ENCODE measurements at places on chromosomes 1 and 21.

DNA sequence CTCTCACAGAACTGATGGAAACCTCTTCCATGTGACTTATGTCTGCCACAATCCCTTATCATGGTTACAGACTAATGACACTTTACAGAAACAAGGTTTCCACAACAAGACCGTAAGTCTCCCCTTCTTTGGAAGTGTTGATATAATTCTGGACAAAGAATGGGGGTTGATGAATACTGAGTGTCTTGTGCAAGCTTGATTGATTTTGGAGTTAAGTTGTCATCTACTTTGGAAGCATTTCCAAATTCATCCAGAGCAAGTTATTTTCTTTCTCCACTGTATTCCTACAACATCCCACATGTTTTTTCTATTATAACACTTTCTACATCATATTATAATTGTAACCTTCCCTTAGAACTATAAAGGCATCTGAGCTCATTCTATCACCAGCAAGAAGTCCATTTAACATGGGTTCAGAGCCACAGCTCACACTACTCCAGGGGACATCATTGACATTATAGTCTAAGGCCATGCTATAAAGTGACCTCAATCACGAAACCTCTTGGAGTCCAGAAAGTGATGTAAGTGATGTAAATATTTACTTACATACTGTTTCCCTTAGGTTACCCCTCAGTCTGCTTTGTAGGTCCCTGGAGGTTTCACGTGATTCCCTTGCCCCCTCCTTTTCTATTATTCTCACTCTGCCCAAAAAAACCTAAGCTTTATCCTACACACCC is 125.7 kb upstream of the PBX1 start:
- DNase-seq: no peak

- no peak for DNase-seq
These were observed 19.7 kb upstream of the CA6 start for GRCh38 chr1:8925960-8926359.

DNA sequence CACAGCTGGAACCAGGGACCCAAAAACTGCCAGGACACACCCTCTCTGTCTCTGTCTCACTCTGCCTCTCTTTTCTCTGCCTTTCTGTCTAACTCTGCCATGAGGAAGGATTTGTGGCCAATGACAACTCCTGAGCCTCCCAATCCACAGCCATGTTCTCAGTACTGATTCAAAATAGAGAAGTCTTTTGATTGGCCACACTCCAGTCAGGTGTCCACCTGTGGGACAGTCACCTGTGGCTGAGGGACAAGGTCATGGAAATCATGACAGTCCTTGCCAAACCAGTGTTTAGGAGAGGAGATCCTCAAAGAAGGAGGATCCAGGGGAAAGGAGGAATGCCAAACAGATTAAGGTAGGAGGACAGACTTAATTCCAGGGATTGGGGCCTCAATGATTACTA is 15.8 kb downstream of the TINAGL1 start:
- no peak for DNase-seq

- DNase-seq: no peak
These were observed 22.3 kb downstream of the RRP1B start for GRCh38 chr21:43681650-43682049.

GRCh38 chr1:170604065-170604464 is 59.9 kb upstream of the PRRX1 start:
- no peak for DNase-seq

DNA sequence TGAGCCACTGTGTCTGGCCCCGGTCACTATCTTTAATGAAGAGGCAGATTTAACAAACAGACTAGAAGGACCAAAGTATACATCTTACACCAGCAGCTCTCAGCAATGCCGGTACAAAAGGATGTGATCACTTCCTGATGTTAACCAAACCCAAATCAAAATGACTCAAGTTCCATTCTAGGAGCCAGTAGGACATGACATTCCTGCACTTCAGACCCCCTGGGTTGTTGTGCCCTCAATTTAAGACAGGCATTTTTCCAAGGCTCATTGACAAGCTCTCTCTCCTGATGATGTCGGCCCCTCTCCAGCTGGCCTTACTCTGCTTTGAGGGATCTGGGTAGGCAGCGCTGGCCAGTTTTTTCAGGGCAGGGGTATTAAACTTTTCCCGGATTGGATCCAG is 35.1 kb downstream of the YARS1 start:
- DNase-seq: no peak

DNA sequence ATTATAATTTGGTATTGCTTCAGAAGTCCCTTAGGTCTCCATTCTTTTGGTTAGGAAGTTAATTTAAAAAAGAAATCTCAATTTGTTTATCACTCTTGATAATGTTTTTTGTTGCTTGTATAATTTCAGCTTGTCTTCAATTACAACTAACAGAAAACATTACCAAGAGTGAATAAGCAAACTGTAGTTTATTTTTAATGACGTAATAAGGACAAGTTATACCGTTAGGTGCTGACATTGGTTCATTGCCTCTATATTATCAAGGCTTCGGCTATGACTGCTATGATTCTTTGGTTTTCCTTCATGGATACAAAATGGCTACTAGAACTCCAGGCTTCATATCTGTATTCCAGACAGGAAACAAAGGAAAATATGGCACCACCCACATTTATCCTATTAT is 220.6 kb downstream of the PTGER3 start:
- no peak for DNase-seq

GRCh38 chr1:159121526-159121925 is 45.0 kb upstream of the AIM2 start:
- no peak for DNase-seq

DNA sequence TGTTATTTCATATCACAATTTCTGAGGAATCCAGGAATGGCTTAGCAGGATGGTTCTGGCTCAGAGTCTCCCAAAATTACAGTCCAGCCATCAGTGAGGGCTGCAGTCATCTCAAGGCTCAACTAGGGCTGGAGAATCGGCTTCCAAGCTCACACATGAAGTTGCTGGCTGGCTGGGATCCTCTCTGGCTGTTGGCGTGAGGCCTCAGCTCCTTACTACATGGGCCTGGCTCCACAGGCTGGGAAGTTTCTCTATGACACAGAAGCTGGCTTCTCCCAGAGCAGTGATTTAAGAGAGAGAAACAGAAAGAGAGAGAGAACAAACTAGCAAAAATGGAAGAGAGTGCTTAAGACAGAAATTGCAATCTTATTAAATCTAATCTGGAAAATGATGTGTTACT is 38.8 kb upstream of the RGS8 start:
- DNase-seq: no peak

GRCh38 chr21:44518686-44519085 is 21.3 kb downstream of the KRTAP10-1 start:
- DNase-seq: no peak

DNA sequence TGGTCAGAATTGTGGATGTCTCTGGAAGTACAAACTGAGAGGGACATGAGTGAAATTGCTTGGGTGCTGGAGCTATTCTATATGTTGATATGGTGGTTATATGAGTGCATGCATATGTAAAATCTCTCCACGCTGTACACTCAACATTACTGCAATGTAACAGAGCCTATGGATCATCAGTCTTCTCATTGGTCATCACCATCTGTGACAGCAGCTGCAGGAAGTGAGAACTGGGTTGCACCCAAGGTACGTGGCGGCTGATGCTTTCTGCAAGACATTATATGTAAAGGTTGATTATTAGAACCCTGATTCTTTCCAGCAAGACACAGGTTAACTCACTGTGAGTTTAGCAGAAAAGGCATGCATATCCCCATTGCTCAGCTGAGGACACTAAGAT is 387.1 kb downstream of the OMA1 start:
- DNase-seq: no peak

- no peak for DNase-seq
These were observed 3.3 kb downstream of the METTL13 start for GRCh38 chr1:171784784-171785183.

- no peak for DNase-seq
These were observed 1.6 kb downstream of the CLIC6 start for GRCh38 chr21:34670220-34670961.

- DNase-seq: no peak
These were observed 198.3 kb downstream of the DUSP10 start for GRCh38 chr1:221543529-221544120.

DNA sequence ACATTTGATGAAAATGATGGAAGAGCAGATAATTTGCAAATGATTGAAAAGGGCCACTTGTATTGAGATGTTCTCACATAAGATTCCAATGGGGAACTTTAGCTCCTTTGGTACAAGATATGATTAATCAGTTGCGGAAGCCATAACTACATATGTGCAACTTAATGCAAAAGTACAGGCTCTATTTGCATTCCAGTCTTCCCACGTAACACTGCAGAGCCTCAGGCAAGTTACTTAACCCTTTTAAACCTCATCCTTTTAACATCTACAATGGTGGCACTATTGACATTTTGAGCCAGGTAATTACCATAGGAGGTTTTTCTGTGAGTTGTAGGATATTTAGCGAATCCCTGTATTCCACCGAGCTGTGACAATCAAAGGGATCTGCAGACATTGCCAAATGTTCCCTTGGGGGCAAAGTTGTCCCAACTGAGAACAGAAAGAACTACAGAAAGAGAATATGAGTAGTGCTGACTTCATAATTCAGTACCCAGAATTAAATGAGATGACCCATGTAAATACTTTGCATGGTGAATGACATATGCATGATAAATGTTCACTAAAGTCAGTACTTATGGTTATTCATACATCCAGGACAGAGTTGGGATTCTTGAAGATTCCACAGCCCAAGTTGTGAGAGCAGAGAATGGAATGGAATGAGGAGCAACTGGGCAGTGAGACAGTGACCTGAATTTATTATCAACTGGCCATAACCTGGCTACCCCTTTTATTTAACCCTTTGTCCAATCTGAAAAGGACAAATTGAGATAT is 62.6 kb downstream of the SPAG17 start:
- DNase-seq: no peak

DNA sequence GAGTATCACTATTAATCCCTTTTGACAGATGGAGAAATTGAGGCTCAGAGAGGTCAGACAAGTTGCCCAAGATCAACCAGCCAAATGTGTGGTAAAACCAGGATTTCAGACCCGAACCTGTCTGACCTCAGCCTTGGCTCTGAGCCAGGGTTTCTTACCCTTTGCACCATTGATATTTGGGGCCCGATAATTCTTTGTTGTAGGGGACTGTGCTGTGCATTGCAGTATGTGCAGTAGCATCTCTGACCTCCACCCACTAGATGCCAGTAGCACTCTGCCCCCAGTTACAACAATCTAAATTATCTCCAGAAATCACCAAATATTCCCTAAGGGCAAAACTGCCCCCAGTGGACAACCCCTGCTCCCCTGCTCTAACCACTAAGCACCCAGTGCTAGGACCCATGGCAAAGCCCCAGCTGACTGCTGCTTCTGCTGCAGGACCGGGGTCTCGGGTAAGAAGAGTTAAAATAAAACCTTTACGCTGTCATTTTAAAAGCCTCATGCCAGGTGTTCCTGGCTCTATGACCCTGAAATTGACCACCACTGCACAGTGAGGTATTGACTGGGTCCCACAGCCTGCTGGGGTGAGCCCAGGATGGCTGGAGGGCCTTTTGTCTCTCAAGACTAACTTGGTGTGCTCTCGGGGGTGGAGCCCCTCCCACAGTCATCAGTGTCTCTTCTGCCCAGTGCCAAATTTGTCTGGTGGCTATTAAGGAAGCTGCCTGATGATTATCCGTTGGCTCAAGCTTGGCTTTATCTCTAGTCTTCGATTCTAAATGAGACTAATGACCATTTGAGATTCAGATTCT is 5.6 kb upstream of the MAN1C1 start:
- no peak for DNase-seq

GRCh38 chr1:38332649-38333310 is 286.2 kb upstream of the POU3F1 start:
- no peak for DNase-seq

DNA sequence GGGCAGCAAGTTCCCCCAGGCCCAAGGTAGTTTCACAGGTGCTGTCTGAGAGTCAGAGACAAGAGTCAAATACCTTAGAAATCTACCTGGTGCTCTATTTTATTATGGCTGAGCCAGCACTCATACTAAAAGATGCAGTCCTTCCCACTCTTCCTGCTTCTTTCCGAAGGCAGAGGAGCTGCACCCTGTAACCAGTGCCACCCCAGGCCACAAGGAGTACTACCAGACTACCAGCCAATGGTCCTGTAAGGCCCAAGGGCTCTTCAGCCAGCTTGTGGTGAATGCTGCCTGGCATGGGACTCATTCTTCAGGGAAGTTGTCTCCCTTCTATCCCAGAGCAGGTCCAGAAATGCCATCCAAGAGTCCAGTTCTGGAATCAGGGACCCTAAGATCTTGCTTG is 203.8 kb upstream of the DUSP10 start:
- DNase-seq: no peak

- no peak for DNase-seq
These were observed 107.0 kb upstream of the NGF start for GRCh38 chr1:115445090-115445489.

DNA sequence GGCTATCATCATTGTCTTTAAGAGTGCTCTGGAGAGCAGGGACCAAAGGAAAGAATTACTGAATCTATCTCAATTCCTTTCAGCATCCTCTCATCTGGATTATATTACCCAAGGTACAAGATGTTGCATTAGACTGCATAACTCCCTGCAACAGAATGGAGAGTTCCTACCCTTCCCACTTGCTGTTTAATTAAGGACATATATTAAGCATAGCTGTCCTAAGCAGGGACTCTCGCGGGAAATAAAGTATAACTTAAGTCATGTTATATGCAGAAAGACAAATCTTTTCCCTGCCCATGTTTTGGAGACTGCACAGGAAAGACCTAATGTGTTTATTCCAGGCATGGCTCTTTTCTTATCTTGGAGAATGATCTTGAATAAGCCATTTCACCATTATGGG is 6.8 kb upstream of the JAM2 start:
- no peak for DNase-seq

GRCh38 chr1:63413394-63413793 is 46.0 kb downstream of the ALG6 start:
- DNase-seq: no peak

GRCh38 chr1:59384443-59384842 is 87.5 kb downstream of the FGGY start:
- DNase-seq: no peak
